ENCODE measurements at places on chromosomes 16 and 17. TPM values are rescaled to one million over a fixed set of nuclear protein-coding genes. Genes with fewer than 3 reads are reported as not detected.

PNMT gene
- not detected for total RNA-seq

MARVELD3 gene
- total RNA-seq: not detected

FOXN1 gene
- total RNA-seq: not detected

PTGES3L gene
- total RNA-seq: not detected

SNAI3 gene
- total RNA-seq: 0.88 TPM

FTSJ3 gene
- total RNA-seq: 49.4 TPM

KRT25 gene
- not detected for total RNA-seq

PMFBP1 gene
- 3.4 TPM for total RNA-seq

TSEN54 gene
- 78.0 TPM for total RNA-seq

LGALS9B gene
- 0.54 TPM for total RNA-seq

CLEC18C gene
- total RNA-seq: not detected

PLEKHH3 gene
- total RNA-seq: 20.5 TPM

PRKCA gene
- 26.8 TPM for total RNA-seq

CIBAR2 gene
- total RNA-seq: not detected

ELMO3 gene
- total RNA-seq: 1.5 TPM

SSTR5 gene
- 4.0 TPM for total RNA-seq

RRAD gene
- total RNA-seq: 161 TPM

LHX1 gene
- 4.0 TPM for total RNA-seq

CCDC200 gene
- not detected for total RNA-seq

MYBBP1A gene
- 44.8 TPM for total RNA-seq

GAS2L2 gene
- not detected for total RNA-seq

PRR29 gene
- total RNA-seq: 1.1 TPM

GCGR gene
- total RNA-seq: not detected

CUEDC1 gene
- 47.7 TPM for total RNA-seq

Data from Caki2 (cell line).